ENCODE measurements at places on chromosomes 7 and 10. TPM values are rescaled to one million over a fixed set of nuclear protein-coding genes. Genes with fewer than 3 reads are reported as not detected.
A peak's percentile ranks its signal among the peaks of the same experiment; 100 is the strongest.

Gene RASSF4
- total RNA-seq = 0.98 TPM

- DNase-seq = no peak
Measured at GRCh38 chr10:96758423-96758822, 38.1 kb upstream of the PIK3AP1 start.

GRCh38 chr7:1137517-1138167, 22.4 kb downstream of the ZFAND2A start:
- DNase-seq = peak; percentile 18

DNA sequence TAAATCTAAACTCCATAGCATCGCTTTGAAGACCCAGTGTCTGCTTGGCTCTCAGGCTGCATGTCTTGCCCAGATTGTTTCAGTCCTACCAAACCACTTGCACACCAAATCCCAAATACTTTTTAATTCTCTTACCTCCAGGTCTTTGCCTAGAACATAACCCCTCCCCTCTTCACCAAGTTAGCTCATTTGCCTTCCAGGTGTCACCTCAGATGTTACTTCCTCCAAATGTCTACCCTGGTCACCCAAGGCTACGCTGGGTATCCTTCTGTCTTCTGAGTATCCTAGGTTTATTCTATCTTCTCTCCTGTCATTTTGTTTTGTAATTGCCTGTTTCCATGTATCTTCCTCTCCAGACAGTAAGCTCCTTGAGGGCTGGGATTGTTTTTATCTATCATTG, 11.1 kb downstream of the SLC25A28 start:
- DNase-seq = no peak

DNA sequence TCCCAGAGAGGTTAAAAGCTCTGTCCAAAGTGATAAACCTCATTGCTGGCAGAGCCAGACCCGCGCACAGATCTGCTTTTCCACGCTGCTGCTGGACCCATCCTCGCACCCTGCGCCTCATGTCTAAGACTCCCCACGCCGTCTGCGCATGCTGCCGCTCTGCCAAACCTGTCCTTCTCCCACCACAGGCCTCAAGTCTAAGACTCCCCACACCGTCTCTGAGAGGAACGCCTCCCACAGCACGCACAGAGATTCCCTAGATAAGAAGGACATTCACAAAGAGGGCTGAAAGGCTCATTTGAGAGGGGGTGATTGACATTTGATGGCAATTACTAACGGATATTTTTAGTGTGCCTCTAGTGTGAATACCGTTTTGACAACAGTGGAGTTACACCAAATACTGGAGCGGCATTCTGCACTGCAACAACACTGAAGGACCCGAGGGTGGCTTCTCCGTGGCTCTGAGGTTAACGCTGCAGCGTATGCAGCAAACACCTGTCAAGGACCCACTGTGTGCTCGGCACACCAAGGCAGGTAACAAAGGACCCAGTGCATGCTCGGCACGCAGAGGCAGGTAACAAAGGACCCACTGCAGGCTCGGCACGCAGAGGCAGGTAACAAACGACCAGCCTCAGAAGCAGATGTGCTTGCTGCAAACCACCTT, 231.4 kb downstream of the DNAJB6 start:
- DNase-seq = no peak

GRCh38 chr7:641966-642365, 84.5 kb upstream of the DNAAF5 start:
- DNase-seq = no peak

DNA sequence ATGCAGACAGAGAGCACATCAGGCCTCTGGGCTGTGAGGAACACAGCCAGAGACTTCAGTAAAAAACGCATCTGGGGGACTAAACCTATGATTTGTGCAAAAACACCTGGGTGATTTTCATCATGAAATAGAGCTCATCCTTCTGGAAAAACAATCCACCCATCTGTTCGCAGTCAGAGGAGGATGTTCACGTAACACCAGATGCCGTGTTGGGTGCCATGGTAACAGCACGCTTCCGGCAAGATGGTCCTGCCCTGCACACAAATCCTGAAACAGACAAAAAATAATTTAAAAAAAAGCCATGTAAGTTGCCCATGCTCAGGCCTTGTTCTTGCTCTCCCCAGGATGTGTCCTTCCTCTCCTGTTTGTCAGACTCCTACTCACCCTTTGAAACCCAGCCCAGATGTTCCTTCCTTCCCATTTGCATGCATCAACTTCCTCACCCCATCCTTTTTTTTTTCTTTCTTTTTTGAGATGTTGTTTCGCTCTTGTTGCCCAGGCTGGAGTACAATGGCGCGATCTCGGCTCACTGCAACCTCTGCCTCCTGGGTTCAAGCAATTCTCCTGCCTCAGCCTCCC, 28.3 kb upstream of the GNA12 start:
- no peak for DNase-seq

DNA sequence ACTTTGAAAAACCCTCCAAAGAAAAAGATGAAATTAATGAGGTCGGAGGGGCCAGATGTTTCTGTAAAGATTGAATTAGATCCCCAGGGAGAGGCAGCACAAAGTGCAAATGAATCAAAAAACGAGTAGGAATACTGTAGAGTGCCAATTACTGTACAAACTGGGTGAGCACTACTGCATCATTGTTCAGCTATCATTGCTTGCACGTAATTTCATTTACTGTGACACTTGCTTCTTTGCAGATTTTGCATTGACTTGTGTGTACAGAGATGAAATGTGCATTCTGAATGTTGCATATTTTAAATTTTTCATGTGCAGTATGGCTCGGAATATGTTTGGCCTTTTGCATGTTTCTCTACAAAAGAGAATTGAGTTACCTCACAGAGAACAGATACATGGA, 123.7 kb downstream of the LCOR start:
- no peak for DNase-seq

Gene GCC1
- 12.0 TPM for total RNA-seq

- DNase-seq = no peak
Measured at GRCh38 chr7:36244429-36244828, 91.4 kb downstream of the EEPD1 start.

Gene CNNM1
- total RNA-seq = 0.81 TPM

- no peak for DNase-seq
Measured at GRCh38 chr10:113084031-113084430, 134.0 kb downstream of the TCF7L2 start.

DNA sequence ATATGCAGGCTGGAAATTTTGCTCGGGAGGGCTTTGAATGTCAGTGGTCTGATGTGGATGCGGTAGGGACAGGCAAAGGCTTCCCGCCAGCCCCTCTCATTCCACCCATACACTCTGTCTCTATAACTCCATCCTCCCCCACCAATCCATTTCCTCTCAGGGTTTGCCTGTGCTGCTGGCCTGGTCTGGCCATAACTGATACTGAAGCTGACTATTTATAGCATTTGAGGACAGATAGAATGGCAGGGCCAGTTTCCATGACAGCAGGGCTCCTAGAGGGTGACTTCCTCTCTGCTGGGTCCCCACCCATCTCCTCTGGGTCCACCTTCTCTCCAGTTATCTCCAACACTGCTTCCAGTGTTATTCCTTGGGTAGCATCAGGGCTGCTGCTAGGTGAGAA, 6.6 kb upstream of the PDLIM1 start:
- no peak for DNase-seq

Data from G401 (cell line).